ENCODE measurements at places on chromosomes 1 and 21.

- DNase-seq, result no peak
Measured at GRCh38 chr1:219124163-219124562, 49.5 kb upstream of the LYPLAL1 start.

DNA sequence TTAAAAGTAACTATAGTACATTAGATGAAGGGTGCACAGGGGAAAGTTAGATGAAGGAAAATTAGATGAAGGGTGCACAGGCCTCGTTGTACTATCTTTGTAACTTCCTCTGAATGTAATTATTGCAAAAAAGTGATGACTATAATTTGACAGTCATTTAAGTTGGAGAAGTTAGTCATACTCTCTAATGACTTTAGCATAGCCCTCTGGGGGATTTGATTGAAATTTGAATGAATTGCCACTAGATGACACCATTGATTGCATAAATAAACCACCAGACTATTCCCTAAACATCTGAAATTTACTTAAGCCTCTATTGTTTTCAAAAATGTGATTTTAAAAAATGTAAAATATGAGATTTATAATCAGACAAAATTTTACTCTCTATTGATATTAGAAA is 102.6 kb downstream of the TPR start:
- DNase-seq, result no peak

GRCh38 chr1:100565533-100565932 is 27.6 kb downstream of the GPR88 start:
- no peak for DNase-seq

GRCh38 chr1:210633636-210634035 is 304.9 kb downstream of the HHAT start:
- DNase-seq, result no peak

GRCh38 chr1:70485624-70486023 is 74.6 kb downstream of the CTH start:
- no peak for DNase-seq

GRCh38 chr1:150183061-150183460 is 33.3 kb downstream of the PLEKHO1 start:
- DNase-seq, result no peak

DNA sequence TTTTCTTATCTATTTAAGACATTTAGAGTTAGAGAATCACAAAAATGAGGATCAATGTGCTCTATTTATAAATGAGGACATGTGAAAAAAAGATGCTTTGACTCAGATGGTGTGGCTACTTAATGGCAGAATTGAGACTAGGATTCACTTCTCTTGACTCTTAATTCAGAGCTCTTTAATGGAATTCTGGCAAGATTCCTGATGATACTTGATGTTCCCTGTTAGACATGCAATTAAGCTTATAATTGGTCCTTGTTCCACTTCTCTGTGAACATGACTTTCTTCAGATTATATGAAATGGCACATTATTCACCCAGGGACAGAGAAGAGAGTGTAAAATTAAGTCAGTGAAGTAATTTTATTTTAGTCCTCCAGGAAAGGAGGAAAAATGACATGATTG is 165.3 kb downstream of the LRRC7 start:
- no peak for DNase-seq

GRCh38 chr1:8477983-8478362 is 160.1 kb downstream of the SLC45A1 start:
- DNase-seq, result no peak

GRCh38 chr1:157831968-157832626 is 9.5 kb downstream of the CD5L start:
- DNase-seq, result no peak

- DNase-seq, result no peak
Measured at GRCh38 chr1:220389634-220390033, 117.4 kb upstream of the RAB3GAP2 start.

DNA sequence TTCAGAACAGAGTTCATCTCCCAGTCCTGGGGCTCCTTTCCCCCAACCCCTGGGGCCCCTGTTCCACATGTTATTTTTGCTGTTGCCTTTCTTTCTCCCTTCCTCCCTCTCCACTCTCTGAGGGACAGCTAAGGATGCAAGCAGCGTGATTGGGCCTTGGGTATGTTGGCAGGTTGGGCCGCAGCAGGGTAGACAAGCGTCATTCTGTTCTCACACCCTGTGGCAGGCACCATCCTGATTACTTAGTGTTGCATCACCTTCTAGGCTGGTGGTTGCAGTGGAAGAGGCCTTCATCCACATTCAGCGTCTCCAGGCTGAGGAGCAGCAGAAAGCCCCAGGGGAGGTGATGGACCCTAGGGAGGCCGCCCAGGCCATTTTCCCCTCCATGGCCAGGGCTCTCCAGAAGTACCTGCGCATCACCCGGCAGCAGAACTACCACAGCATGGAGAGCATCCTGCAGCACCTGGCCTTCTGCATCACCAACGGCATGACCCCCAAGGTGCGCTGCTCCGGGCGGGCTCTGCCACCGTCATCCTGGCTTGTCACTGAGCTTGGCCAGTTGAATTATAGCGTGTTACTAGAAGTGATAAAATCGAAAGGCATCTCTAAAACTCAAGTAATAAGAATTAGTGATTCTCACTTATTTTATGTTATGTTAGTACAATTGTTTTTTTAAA is 43.4 kb downstream of the VANGL1 start:
- DNase-seq, result no peak

GRCh38 chr1:15417059-15417934 is 7.6 kb downstream of the EFHD2 start:
- peak; percentile 75 for DNase-seq

GRCh38 chr1:246527402-246528088 is 20.5 kb upstream of the SMYD3 start:
- no peak for DNase-seq

GRCh38 chr1:15609631-15610030 is 7.6 kb upstream of the DDI2 start:
- DNase-seq, result no peak

GRCh38 chr1:109643385-109644230 is 12.3 kb upstream of the GSTM4 start:
- peak; percentile 95 for DNase-seq

DNA sequence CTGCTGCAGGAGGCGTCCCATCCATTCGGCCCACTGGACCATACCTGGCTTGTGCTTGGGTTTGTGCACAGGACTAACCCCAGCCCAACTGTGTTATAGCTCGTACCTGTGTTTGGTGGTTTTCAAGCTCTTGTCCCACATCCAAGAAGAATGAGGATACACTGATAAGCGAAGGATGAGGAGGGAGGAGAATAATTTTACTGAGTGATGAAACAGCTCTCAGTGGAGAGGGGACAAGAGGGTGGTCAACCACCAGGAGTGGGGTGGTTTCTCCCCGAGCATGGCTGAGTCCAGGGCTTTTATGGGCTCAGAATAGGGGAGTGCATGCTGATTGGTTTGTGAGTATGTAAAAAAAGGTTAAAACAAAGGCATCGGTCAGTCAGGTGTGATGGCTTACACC is 12.1 kb upstream of the USP48 start:
- no peak for DNase-seq

GRCh38 chr1:104315823-104316222 is 566.1 kb downstream of the AMY1C start:
- no peak for DNase-seq

GRCh38 chr21:27372381-27372780 is 405.5 kb upstream of the ADAMTS5 start:
- DNase-seq, result no peak

- DNase-seq, result peak; percentile 40
Measured at GRCh38 chr1:157124855-157125254, 13.3 kb downstream of the ETV3 start.

- no peak for DNase-seq
Measured at GRCh38 chr1:225777058-225777582, 506 bp upstream of the SRP9 start.

- DNase-seq, result no peak
Measured at GRCh38 chr1:155137154-155137949, 1.7 kb downstream of the SLC50A1 start.

DNA sequence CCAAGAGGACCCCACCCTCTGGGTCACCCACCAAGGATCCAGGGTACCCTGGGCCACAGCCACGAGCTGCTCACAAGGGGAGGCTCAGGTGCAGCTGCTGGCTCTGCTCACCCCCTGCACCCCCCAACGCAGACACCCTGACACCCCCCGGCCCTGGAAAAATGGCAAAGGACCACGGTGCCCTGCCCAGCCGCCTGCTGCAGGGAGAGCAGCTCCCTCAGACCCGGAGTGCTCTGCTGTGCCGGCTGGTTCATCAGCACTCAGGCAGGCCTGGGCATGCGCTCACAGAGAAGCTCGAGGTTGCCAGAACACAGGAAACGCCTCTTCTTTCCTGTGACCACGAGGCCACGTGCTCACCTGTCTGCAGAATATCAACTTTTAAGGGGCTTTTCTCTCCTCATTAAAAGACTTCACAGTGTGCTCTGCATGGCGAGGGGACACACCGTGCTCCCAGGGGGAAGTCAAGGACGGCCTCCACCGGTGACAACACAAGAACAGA is 4.3 kb upstream of the C1QTNF12 start:
- DNase-seq, result peak; percentile 68

DNA sequence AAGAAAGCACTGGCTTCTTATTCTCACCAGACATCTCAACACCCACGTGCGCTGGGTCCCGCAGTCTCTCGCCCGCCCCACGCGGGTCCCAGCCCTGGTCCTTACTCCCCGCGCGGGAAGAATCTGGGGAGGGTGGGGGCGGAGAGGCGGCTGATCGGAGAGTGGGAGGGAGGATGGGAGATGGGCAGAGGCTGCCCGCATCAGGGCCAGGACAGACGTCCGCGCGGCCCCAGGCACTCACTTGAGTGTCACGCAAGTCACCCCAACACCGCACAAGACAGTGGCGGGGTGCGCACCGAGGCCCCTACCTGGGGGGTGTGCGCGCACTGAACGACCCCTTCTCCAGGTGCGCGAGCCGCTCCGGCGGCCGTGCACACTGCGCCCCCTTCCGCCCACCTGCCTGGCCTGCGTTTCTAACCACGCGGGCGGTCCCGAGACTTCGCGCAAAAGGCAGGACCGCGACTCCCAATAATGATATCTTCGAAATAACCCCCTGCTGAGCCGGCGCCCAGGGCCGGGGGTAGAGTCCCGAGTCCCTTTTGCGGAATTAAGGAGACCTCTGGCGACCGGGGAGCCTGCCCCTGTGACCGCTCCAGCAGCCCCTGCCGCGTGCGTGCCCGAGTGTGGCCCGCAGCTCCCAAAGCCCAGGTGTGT is 6.0 kb upstream of the SIM2 start:
- no peak for DNase-seq

DNA sequence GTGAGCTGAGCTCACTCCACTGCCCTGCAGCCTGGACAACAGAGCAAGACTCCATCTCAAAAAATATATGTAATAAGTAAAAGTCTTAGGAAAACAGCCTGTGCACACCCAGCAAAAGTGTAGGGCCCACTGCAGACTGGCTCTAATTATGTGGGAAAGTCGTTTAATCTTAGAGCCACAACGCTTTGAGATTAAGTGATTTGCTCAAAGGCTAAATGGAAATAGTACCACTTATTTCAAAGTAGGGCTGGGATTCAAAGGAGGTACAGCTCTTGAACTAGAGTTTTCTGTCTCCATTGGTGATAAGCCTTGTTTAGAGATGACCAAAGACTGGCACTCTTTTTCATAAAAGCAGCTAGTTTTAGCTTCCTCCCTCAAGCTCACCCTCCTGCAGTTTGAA is 2.2 kb downstream of the TACSTD2 start:
- DNase-seq, result no peak

GRCh38 chr1:83929184-83929583 is 69.7 kb downstream of the TTLL7 start:
- no peak for DNase-seq

GRCh38 chr1:23530747-23531561 is at the start of gene E2F2:
TSS of gene E2F2 (minus strand) at chr1:23531233. CDS start at chr1:23530793, 440 bp downstream.
- peak; percentile 93 for DNase-seq

- no peak for DNase-seq
Measured at GRCh38 chr1:184827600-184828368, 73.1 kb upstream of the EDEM3 start.

GRCh38 chr1:61523893-61524605 is 200.9 kb downstream of the TM2D1 start:
- no peak for DNase-seq

DNA sequence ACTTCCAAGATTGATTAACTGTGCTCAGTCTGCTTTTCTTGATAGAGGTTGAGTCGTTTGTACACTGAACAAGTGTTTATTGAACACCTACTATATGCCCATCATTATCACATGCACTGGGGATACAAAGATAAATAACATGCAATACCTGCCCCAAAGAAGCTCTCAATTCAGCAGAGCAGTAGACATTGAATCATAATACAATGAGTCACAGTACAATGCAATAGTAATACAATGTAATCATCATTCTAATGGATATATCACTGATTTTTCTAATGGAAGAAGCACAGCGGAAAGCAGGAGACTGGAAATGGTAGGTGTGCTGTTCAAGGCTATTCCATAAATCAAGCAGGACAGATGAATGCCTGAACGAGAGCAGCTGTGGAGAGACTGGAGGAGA is 3.7 kb upstream of the SEC16B start:
- DNase-seq, result no peak

DNA sequence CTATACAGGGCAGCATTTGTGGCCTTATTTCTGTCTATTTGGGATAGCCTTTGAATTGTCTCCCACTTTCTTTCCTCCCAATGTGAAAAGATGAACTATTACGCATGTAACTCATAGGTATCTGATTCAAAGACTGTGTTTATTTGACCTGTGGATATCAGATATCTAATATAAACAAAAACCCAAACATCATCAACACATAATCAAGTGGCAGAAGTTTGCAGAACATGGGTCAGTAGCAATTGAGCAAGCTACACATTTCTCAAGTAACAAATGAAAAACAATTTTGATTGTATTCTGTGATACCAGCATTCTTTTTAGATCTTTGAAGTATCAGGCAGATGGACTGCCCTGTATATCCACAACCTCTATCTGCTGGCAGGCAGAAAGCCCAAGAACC is 490.5 kb upstream of the ADGRL2 start:
- DNase-seq, result no peak

GRCh38 chr21:15080526-15080925 is 15.7 kb upstream of the NRIP1 start:
- DNase-seq, result no peak

DNA sequence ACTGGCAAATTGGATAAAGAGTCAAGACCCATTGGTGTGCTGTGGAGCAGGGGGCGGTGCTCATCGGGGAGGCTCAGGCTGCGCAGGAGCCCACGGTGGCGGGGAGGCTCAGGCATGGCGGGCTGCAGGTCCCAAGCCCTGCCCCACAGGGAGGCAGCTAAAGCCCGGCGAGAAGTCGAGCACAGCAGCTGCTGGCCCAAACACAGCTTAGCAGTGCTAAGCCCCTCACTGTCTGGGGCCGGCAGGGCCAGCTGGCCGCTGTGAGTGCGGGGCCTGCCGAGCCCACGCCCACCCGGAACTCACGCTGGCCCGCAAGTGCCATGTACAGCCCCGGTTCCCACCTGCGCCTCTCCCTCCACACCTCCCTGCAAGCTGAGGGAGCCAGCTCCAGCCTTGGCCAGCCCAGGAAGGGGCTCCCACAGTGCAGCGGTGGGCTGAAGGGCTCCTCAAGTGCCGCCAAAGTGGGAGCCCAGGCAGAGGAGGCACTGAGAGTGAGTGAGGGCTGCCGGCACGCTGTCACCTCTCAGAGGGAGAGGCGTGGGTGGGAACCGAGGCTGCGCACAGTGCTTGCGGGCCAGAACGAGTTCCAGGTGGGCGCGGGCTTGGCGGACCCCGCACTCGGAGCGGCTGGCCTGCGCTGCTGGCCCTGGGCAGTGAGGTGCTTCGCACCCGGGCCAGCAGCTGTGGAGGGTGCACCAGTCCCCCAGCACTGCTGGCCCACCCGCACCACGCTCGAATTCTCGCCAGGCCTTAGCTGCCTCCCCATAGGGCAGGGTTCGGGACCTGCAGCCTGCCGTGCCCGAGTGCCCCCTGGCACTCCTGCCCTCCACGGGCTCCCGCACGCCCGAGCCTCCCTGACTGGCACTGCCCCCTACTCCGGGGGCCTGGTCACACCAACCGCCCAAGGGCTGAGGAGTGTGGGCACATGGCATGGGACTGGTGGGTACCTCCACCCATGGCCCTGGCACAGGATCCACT is 263.4 kb downstream of the GPR52 start:
- DNase-seq, result no peak
